WTC11 (cell line): ENCODE measurements at places on chromosomes 4 and X. TPM values are rescaled to one million over a fixed set of nuclear protein-coding genes. Genes with fewer than 3 reads are reported as not detected.

- no peak for DNase-seq
Measured at GRCh38 chr4:163303069-163303468, 29.3 kb downstream of the NPY1R start.

The MGST2 gene
- total RNA-seq, result 13.6 to 14.9 TPM (median 14.8 TPM) in 3 replicates

- peak; percentile 32 for DNase-seq
Measured at GRCh38 chr4:88659055-88659889, 38.4 kb downstream of the NAP1L5 start.

GRCh38 chr4:94208266-94208665 is 601 bp downstream of the SMARCAD1 start:
- no peak for DNase-seq
